ENCODE measurements at places on chromosomes 3 and 15.

GRCh38 chr3:37940242-37940908 is 50.2 kb upstream of the VILL start:
- no peak for DNase-seq

DNA sequence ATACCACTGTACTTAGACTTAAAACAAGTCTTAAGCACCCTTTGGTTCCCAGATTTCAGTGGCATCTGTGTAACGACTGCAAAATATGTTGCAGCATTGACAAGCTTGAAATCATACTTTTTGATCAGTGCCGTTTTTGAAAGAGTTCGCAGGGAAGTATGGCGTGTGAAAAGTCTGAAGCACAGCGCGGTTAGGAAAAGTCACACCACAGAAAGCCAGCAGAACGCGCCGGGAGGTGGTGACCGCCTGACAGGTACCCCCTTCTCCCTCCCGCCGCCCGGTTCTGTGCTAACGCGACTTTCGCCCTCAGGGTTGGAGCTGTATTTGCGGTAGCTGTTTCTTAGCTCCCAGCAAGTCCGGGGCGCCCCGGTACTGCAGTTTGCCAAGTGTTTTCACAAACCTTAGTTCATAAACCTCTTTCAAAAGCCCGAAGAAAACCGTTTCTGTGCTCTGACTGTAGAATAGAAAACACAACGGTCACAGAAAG is 481 bp upstream of the CRYBG3 start:
- no peak for DNase-seq

DNA sequence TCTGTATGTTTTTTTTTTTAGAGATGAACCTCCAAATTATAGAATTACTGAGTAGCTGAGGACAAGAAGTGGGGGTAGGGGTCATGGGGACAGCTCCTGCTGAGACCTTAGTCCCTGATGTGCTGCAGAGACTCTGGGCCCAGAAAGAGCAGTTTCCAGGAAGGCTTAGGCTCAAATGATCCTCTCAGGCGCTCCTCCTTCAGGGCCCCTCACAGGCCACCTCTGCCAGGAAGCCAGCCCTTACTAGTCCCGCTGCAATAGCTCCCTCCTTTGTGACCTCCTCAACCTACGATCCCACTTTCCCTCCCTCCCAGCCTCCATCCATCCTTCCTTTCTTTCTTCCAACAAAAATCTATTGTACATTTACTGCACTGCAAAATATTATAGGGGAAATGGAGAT is 24.6 kb downstream of the SLC28A1 start:
- DNase-seq = no peak

DNA sequence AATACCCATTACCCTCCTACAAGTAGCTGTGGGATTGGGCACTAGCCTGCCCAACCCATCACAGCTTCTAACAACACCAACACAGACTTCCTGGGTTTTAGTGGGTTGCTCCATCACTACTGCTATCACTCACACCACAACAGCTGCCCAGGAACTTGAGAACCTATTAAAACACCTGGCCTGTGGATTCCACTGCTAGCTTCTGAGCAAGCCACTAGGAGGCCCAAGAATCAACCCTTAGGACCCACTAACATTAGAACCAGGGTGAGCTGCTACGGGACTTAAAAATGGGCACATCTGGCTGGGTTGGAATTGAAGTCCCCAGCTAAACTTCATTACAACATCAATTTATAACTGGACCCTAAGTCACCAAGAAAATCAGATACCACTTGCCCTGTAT is 113.2 kb upstream of the TP63 start:
- no peak for DNase-seq

- no peak for DNase-seq
These were observed 16.9 kb upstream of the ZFYVE19 start for GRCh38 chr15:40789999-40790398.

DNA sequence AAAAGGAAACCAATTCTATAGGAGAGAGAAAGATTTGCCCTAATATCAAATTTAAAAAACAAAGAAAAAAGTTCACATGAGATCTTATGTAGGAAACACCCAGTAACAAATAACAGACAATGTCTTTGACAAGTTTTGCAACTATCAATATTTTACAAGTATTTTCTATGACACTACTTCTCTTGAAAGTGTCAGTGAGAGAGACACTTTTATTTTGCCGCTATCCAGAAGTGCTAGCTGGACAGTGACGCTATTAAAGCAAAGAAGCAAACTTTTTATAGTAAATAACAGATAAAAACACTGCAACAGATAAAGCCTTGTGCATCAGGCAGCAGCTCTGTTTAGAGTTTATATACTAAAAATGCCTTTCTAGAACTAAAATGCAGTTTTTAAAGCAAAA is 13.3 kb downstream of the LYSMD2 start:
- no peak for DNase-seq

- DNase-seq = no peak
These were observed 635.6 kb upstream of the CFAP20DC start for GRCh38 chr3:59685432-59685831.

GRCh38 chr3:43206632-43207031 is 79.7 kb upstream of the SNRK start:
- no peak for DNase-seq

DNA sequence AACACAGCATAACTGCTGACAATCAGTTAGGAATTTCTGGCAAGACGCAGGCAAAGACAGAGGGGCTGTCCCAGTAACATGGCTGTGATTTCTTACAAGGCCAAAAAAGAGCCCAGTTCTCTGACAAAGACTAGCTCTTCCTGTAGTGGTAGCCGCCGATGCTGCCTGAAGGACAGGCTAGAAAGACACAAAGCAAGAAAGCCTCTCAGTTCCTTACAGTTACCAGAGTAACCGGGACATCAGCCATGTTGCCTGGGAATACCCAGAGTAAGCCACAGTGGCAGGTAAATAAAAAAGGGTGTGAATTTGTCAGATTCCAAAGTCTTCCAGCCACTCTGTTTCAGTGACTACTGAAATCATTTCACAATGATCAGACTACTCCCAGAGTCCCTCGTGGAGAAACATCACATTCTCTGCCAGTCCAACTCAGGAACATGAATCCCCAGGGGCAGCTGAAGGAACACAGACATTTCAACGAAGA is 493.6 kb upstream of the ADAMTS9 start:
- no peak for DNase-seq

DNA sequence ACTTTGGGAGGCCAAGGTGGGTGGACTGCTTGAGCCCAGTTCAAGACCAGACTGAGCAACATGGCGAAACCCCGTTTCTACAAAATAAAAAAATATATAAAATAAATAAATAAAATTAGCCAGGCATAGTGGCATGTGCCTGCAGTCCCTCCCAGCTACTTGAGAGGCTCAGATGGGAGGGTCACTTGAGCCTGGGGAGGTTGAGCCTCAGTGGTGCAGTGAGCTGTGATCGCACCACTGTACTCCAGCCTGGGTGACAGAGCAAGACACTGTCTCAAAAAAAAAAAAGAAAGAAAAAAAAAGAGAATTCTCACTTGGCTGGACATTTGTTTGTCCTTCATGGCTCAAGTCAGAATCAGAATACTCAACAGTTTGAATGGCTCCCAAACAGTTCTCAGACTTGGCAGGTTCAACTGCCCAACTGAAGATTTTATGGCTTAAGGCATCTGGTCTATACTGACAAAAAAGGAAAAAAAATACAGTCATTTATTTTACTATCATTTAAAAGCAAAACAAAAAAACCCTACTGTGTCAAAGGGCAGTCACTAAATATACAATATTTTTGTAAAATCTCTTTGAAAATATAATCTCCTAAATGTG is 106.6 kb downstream of the FBXL22 start:
- DNase-seq = no peak

DNA sequence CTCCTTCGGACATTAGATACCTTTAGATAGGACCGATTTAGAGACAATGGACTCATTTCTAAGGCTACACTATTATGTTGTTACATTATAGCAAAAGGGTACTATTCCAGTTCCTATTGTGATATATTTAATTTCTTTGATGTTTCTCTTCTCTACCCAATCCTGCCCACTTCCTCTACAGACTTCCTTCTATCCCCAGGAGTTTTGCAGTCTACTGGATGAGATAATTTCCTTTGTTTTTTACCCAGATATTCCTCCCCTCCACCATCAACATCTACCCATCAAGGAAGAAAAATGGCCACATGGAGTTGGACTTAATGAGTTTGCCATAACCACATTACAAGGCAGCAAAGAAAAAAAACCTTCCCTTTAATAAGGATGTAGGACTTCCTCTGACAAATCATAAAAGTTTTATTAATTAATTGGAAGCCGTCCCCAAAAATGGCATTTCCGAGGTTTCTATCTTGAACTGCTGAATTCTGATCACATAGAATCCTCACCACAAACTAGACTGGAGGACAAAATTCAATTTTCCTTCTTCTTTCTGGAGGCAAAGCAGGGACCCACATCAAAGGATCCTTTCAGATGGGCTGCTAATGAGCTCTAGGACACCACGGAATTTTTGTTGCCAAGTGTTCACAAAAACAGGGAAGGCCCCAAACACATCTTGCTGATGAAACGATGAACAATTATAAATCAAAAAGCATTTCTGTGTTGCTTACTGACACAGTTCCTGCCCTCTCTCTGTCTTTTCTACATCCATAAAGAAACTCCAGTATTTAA is 33.4 kb downstream of the FRMD4B start:
- DNase-seq = no peak

DNA sequence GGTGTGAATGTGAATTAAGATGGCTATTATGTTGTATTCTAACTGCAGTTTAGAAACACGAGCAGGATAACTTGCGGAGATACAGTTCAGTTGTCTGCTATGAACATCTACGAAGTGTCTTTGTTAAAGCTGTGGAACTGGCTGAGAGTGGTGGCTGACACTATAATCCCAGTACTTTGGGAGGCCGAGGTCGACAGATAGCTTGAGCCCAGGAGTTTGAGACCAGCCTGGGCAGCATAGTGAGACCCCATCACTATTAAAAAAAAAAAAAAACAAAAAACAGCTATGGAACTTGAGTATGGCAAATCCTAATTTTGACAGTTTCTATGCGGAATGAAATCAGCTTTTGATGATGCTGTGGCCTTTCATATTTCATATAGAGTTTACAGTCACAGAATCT is 1.7 kb downstream of the EAF1 start:
- DNase-seq = no peak

DNA sequence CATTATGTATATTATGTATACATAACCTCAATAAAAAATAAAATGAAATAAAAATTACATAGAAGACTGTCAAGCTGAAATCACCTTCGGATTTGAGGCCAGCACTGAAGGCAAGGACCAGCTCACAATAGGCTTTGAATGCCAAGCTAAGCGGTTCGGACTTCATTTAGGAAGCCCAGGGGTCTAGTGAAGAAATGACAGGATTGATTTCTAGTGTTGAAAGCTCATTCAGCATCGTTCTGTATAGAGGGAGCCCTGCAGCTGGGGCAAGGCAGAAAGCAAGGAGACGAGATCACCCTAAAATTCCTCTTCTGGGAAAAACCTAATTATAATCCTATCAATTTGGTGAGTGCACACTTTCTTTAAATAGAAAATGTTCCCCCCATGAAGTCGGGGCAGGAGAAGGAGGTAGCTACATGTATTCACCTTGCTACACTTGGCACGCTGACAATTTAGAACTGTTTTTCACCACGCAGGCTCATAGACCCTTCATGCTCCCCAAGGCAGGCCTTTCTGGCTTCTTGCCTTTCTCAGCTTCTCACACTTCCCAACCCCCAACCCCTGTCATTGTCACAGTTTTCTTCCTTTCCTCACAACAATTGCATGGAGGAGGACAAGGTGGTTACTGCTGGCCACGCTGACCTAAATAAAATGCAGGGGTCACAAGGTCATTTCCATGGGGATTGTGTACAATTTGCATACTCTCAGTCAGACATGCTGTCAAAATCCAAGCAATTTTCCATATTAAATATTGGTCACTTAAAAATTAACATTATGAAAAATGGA is 44.4 kb upstream of the SSR3 start:
- no peak for DNase-seq

DNA sequence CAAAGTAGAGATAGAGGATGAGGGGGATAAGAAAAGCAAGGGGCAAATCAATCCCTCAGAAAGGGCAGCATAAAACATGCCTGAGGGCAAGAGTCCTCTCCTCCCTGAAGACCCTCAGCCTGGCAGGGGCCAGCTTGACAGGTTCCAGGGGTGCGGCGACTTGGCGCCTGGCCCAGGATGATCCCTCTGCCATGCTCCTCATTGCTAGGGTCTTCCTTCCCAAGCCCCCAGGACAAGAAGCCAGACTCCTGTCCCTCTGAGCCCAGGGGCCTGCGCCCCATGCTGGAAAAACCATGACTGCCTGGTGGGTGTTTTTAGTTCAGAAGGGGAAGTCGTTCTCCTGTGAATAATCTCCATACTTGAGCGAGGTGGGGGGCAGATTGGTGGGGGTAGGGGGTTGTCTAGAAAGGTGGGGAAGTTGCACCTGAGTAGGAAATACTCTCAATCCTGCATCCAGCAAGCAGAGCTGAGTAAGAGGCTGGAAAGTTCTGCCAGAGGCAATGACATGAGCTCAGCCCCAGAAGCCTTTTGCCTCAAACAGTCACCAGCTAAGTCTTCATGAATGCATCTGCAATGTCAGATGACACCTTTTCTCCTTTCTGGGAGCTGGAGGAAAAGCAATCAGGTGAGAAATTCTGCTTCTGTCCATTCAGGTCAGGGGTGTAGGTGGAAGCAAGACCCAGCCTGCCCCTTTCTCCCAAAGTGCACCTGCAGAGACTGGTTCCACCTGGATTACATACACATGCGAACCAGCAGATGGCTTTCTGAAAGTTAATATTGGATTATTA is 18.3 kb downstream of the SLC12A8 start:
- no peak for DNase-seq

DNA sequence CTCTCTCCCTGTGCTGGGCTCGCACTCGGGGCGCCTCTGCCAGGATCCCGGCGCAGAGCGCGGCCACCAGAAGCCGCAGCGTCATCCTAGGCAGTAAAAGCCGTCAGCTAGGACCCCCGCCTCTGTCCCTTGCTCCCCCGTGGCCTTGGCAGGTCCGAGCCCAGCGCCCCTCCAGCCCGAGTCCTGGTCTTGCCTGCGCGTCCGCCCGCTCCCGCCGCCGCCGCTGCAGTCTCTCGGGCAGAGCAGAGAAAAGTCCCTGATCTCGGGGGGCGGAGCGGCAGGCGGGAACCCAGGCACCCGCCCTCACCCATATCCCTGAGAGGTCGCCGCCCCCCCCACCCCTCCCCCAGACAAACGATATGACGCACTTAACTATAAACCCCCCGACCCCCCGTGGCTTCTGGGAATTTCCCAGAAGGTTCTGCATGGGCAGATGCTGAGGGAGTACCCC is at the start of gene COL7A1:
TSS of gene COL7A1 (minus strand) at position 255 of the 451 bp plus-strand sequence. CDS start at position 85, 170 bp downstream.
- DNase-seq = no peak

GRCh38 chr15:86555098-86555497 is 475.4 kb downstream of the AGBL1 start:
- no peak for DNase-seq
